ENCODE measurements at places on chromosomes 5 and 9.

DNA sequence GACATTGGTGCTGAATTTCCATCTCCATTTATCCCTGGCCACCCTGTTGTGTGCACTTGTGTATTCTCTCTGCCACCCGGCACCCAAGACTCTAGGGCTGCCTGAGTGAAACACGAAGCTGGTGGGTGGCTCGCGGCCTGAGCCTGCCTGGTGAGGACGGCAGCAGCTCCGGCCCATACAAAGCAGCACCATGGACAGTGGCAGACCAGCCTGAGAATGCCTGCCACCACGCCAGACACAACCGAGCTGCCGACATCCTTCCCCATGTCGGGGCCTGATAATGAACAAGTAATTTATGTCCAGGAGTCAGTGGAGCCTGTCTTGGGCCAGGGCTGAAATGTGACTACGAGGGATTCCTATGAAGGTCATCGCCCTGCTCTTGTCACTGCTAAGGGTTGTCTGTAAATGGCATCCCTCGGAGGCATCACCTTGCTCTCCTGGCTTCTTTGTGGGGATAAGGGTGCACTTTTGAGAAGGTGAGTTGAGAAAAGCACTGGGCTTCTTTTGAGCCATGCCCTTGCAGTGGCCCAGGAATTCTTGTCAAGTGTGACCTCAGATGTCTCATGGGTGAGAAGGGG is 175.7 kb downstream of the MELK start:
- no peak for DNase-seq

DNA sequence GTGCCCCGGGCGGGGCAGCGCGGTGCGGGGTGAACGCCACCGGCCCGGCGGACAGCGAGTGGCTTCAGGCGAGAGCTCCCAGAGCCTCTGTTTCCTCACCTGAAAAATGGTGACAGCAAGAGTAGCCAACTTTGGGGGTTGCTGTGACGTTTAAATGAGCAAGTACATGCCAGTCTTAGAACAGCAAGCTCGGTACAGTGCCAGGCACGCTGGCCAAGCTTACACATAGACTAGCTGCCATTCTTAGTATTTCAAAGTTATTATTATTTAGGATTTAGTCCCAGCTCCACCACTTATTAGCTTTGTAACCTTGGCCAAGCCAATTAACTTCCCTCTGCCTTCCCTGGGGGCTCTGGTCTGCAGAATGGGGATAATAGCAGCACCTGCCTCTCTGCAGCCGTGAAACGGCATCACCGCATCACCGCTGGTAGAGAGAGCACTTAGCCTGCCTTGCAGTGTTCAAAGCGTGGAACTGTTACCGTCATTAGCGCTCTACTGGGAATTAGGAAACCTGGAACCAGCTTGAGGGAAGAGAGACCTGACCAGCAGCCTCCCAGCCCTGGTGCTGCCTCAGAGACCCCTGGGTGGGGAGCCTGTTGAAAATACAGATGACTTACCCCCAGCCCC is at the start of gene C9orf50:
TSS of gene C9orf50 (minus strand) at position 433 of the 627 bp plus-strand sequence. CDS start 527 bp downstream, outside the sequence.
- DNase-seq, result no peak

DNA sequence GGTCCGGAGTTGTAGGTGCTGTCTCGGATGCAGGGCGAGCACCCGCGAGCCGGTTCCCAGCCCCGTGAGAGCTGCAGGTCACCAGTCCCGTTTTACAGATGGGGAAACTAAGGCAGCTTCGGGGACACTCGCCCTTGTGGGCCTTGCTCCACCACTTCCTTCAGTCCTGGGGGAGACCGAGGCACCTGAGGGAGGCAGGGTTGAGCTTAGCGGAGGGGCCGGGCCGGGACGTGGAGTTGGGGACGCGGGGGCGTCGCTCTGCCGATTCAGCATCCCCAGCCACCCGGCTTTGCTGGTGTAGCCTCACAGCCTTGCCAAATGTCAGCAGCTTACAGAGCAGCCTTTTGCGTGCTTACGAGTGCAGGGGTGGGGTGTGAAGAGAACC is 530 bp downstream of the BBLN start:
- DNase-seq, result peak; percentile 57

- DNase-seq, result no peak
These were observed 668 bp downstream of the RANBP3L start for GRCh38 chr5:36300927-36301540.

DNA sequence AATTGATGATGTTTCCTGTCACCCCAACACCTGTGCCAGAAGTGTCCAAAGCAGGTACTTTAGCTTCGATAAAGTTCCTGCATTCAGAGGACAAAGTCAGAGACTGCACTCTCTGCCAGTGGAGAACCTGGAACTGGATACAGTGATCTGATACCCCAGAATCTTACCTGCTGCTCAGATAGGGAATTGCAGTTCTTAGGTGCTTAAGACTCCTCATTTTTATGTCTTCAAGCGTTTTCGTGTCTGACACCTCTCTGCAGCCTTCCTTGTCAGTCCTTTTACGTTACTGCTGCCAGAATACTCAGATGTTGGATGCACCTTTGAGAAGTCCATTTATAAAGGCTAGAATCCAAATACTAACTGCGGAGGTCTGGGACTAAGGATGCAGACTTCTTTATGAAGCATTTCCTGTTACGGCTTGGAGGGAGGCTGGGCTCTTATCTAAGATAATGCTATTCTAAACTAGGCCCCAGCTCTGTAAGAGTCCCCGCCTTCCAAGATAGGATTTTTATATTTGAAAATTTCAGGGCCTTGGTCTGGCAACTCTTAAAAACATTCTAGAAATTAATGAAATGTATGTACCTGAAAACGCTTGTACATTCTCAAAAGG is 1.9 kb downstream of the ISOC1 start:
- DNase-seq, result no peak

- DNase-seq, result no peak
These were observed 5.5 kb downstream of the OR1Q1 start for GRCh38 chr9:122619996-122620395.

GRCh38 chr5:2779459-2779858 is 28.0 kb upstream of the IRX2 start:
- DNase-seq, result no peak

- DNase-seq, result no peak
These were observed 84.1 kb downstream of the MAP1B start for GRCh38 chr5:72191404-72191803.

DNA sequence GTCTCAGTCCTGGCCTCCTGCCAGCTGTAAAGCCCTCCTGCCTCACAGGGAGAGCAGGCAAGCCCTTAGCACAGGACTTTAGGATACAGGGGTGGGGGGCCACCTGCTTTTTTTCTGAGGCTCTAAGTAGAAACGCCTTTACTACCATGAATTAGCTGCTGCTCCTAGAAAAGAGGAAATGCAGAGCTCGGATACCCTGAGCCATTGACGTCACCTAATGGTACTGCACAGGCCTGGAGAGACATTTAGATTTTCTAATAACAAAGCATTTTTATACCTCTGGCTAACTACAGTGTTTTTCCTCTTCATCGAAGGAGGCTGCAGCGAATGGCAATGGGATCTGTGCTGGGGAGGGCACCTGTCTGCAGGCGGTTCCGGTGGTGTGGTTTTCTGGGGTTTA is 137.0 kb downstream of the WDR41 start:
- no peak for DNase-seq

- no peak for DNase-seq
These were observed 601 bp downstream of the ERGIC1 start for GRCh38 chr5:172834415-172835289.

- DNase-seq, result no peak
These were observed 243.0 kb downstream of the ZSWIM6 start for GRCh38 chr5:61575103-61575502.

DNA sequence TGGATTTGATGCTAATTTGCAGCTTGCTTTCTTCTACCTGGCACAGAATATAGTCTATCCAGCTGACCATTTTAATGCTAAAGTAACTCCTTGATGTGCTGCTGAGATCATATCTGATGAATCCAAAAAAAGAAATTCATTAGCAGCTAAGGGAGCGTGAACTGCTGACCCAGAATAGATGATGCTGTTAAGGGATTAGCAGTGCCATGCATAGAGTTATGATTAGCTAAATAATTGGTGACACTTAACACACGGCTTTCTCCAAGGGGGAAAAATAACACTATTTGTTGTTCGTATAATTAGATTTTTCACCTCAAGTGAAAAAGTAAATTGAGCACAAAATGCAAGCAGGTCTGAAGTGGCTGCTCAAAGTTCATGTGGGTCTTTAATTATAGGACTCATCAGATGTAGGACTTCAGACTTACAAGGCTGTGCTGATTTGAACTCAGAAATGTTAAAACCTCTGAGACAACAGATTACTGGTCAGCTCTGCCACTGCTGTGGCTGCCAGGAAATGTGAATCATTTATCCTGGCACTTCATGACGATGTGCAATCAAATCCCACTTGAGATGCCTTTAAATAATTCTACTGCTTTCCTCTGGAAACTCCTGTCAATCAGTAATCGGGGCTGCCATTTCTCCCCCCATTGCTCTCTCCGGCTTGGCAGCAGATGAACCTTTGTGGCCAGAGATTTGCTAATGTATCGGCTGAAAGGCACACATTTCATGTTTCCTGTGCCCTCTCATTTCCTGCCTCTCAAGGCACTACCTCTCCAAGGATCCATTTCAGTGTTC is 291.6 kb upstream of the C9orf72 start:
- DNase-seq, result no peak

- DNase-seq, result peak; percentile 80
These were observed 1.1 kb downstream of the JADE2 start for GRCh38 chr5:134526483-134527155.

Measured in stimulated activated CD4-positive, alpha-beta T cell treated with anti-CD3 and anti-CD28 coated beads, Interleukin-12 subunit alpha, Interleukin-12 subunit beta, amount 100 ng/mL, for 48 hours (primary cell).